ENCODE measurements at places on chromosomes 7 and 10.

GRCh38 chr7:111198255-111198654 is 107.3 kb downstream of the LRRN3 start:
- no peak for DNase-seq

DNA sequence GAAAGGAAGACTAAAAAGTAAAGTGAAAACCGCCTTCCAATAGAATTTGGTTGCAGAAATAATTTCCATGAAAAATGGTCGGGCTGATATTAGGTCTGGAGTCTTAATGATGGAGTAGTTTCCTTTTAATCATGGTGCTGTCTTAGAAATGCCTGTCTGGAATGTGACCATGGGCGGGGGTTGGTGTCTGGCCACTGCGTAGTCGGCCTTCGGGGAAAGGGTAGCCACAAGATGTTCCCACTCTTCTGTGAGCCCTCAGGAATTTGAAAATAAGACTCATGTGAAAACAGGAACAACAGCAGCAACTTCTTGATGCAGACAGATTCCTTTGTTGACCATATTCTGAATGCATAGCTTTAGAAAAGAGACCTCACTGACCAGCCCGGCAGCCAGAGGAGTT is 176.8 kb downstream of the KIAA1217 start:
- DNase-seq: no peak

DNA sequence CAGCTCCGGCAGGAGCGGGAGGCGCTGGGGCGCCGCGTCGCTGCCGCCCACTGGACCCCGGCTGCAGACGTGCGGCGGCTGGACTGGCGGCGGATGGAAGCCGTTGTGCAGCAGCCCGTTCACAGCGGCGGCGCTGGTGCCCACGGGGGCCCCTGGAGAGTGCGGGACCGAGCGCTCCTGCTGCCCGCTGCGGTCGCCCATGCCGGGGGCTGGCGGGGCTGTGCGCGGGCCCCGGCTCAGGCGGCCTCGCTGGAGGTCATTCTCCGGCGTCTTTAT is 413 bp downstream of the PANK1 start:
- DNase-seq: no peak

GRCh38 chr10:25129592-25129991 is 45.2 kb upstream of the GPR158 start:
- DNase-seq: no peak

DNA sequence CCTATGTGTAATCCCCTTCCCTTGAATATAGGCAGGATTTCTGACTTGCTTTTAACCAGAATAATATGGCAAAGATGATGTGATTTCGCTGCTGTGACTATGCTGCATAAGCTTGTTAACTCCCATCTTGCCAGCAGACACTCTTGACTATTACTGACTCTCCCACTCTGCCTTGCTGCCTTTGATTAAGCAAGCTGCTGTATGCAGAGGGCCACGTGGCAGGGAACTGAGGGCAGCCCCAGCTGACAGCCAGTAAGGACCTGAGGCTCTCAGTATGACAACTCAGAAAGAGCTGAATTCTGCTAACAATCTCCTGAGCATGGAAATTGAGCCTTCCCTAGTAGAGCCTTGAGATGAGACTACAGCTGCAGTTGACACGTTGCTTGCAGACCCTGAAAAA is 279.4 kb upstream of the CACNA2D1 start:
- no peak for DNase-seq

DNA sequence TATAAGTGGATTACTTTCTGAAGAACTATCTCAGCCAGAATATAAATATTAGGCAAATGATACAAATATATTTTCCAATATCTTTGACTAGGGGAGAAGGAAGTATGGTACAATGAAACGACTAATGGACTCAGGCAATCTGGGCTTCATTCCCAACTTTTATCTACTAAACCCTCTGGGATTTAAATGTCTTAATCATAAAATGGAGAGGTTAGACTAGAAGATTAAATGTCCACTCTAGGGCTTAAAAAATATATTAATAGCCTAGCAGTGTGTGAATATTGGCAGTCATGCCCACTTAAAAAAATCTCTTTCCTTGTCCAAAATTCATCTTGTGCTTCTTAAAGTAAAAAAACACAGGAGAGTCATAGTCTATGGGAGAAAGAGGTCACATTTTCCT is 98.3 kb downstream of the CTTNBP2 start:
- DNase-seq: no peak

DNA sequence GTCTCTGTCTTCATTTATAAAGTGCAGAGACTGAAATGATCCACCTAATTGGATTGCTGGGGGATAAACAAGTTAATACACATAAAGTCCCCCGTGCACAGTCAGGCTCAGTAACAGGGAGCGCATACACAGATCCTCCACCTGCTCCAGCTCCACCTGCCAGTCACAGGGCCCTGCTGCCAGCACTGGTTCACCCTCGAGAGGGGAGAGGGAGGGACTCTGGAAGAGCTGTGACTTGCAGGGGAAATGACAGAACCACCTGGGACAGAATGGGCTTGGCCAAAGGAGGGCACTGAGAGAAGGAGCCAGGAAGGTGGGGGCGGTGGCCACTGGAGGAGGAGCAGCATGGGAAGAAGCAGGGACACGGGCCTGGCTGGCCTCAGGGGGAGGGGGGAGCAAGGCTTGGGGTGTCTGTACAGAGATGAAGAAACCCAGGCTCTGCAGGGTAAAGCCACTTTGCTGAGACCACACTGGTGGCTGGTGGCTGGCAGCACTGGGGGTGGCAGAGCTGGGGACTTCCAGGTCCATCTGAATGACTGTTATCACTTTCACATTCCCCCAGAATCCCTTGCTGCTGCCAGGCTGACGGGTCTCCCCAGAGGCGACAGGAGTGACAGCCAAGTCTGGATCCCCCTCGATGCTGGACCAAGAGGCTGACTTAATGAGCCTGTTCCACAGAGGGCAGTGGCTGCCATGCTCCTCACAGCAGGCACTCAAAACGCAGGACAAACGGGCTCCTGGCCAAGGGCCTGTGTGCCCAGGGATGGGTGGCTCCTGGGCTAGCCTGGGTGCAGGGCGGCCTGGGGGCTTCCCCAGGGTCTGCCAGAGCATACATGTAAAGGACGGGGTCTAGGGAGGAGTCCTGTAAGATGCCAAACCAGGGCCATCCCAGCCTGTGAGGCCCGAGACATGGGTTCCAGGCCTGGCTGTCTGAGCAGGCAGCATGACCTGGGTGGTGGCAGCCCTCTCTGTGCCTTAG is 151.1 kb downstream of the SH3PXD2A start:
- DNase-seq: no peak

DNA sequence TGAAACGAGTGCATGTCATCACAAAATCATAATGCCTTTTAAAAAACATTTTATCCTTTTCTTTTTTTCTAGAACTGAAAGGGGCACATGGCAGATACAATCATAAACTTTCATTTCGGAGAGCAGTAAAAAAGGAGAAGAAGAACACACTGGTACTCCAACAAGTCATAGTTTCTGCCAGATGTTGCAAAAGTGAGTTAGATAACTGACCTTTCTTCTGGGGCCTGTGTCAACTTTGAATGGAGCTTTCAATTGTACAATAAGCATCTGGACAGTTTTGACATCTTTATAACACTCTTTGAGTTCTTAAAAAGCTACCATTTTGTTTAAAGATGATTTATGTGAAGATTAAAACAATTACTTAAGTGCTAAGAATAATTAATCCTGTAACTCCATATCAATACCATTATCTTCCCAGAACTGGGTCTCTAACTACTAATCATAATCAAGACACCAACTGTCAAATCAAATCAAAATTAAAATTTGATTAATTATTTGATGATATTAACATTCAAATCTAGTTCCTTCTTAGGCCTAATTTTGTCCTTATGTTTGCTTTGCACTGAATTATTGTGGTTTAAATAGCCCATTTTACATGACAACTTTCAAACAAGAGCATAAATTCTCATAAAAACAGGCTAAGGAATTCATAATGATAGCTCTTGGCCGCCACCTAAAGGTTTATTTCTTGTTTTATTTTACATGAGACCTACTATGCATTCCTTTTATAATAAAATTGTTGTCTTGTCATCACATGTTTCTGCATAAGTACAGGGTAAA is 19.5 kb upstream of the ITGB8 start:
- no peak for DNase-seq

GRCh38 chr10:120406376-120406775 is 50.7 kb upstream of the PLPP4 start:
- DNase-seq: no peak

- no peak for DNase-seq
These were observed 145.9 kb downstream of the ARID5B start for GRCh38 chr10:62047228-62047892.

- no peak for DNase-seq
These were observed 418.5 kb upstream of the SEMA3A start for GRCh38 chr7:84612981-84613681.

DNA sequence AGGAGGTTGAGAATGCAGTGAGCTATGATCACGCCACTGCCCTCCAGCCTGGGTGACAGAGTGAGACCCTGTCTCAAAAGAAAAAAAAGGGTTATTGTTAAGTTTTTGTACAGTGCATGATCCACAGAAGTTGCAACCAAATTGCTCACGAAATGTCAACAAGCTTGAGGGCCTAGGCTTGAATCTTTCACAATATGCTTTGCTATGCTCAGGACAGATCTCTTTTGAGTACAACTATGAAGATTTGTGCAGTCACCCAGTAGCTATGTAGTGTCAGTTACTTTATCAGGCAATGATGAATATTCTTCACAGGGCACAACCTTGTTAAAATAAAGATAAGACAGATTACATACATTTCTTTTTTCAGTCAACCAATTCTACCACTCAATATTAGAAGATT is 109.2 kb downstream of the PRTFDC1 start:
- DNase-seq: no peak

DNA sequence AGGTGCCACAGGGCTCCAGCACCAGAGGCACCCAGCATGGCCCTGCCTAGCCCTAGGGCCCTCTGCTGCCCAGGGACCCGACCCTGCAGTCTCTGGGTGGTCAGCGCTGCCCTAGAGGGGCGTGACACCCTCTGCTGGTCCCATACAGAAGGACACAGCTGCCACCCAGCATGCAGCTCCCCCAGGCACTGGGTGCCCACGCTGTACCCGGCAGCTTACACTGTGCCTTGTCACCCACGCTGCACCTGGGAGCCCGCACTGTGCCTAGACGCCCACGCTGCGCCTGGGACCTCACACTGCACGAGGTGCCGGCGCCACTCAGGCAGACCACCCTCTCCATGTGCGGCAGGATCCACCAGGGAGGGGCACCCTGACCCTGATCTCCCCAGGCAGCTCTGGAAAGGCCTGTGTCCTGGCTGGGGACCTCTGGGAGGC is 55.2 kb downstream of the PWWP2B start:
- no peak for DNase-seq

DNA sequence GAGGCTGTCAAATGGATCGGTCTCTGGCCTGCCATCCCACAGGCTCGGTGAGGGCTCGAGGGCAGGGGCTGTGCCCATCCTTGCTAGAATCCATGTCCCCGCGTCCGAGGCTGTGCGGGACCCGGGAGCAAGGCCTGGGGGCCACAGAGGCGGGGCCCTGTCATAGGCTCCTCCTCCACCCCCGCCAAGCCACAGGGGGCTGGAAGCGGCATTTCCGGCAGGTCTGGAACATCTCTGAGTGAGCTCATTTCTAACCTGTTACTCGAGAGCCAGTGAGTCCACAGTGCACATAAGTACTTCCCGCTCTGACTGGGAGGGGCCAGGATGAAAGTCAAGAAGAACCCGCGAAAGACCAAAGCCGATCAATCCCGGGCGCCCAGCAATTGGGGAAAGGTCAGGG is 57.6 kb downstream of the NKX6-2 start:
- DNase-seq: no peak

GRCh38 chr10:29245476-29245875 is 43.4 kb upstream of the LYZL1 start:
- DNase-seq: no peak

GRCh38 chr10:21497177-21497807 is 28.2 kb downstream of the SKIDA1 start:
- DNase-seq: peak; percentile 67

GRCh38 chr10:84097787-84098353 is 41.4 kb upstream of the GHITM start:
- peak; percentile 29 for DNase-seq

GRCh38 chr7:966291-967069 is 8.9 kb downstream of the COX19 start:
- DNase-seq: no peak

- DNase-seq: no peak
These were observed 33.8 kb upstream of the COMTD1 start for GRCh38 chr10:75269605-75270004.

GRCh38 chr7:127715272-127715671 is 63.3 kb downstream of the SND1 start:
- DNase-seq: no peak

- DNase-seq: no peak
These were observed 36.1 kb downstream of the KCTD7 start for GRCh38 chr7:66664590-66665293.

- DNase-seq: no peak
These were observed 108.9 kb downstream of the NKX6-2 start for GRCh38 chr10:132677096-132677472.

GRCh38 chr10:124916098-124916584 is 25.8 kb upstream of the ZRANB1 start:
- DNase-seq: no peak

GRCh38 chr7:157568770-157569584 is 232.2 kb downstream of the DNAJB6 start:
- DNase-seq: peak; percentile 88

- DNase-seq: no peak
These were observed 28.5 kb downstream of the CYP2W1 start for GRCh38 chr7:1011297-1012003.

- DNase-seq: no peak
These were observed 193.8 kb upstream of the WDR11 start for GRCh38 chr10:120657371-120657770.

DNA sequence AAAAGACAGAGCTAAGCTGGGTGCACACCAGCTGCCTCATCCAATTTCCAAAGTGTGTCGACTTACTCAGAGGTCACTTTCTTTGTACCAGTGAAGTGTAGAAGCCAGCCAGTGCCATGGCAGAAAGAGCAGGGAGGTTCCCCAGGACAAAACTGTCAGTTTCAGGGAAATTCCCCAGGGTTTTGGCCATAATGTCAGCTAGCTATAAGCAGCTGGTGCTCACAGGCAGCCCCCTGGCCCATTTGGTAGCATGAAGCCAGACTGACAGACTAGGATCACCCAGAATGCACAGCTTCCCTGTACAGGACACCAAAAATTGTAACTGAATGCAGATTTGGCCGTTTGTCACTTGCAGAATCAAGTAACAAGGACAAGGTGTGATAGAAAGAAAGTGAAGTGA is 28.6 kb downstream of the MRPL32 start:
- DNase-seq: no peak

DNA sequence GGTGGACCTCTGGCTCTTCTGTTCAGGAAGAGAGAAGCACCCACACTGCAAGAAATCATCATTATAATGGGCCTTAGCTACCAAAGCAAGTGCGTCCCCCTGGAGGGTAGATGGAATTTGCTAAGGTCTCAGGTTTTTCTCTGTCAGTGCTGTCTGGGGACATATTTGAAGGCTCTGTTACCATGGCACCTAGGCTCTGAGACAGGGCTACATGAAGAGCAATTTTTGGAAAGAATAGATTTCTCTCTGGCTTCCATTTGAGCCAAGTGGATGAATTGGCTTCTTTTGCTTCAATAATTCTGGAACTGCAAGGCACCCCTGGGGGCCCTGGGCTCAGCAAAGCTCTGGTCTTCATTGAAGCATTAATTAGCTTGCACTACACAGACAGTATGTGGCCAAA is 349.1 kb upstream of the GALNT17 start:
- DNase-seq: no peak

- DNase-seq: no peak
These were observed 19.0 kb downstream of the KCNH2 start for GRCh38 chr7:150959081-150959480.

GRCh38 chr7:71077743-71078476 is 54.0 kb upstream of the GALNT17 start:
- no peak for DNase-seq

Data from NCI-H1105 (cell line).